ENCODE measurements at places on chromosomes 7 and 10.
A peak's percentile ranks its signal among the peaks of the same experiment; 100 is the strongest.

- DNase-seq, result peak; percentile 75
Observed at GRCh38 chr10:33132626-33133025, 174.6 kb upstream of the ITGB1 start.

DNA sequence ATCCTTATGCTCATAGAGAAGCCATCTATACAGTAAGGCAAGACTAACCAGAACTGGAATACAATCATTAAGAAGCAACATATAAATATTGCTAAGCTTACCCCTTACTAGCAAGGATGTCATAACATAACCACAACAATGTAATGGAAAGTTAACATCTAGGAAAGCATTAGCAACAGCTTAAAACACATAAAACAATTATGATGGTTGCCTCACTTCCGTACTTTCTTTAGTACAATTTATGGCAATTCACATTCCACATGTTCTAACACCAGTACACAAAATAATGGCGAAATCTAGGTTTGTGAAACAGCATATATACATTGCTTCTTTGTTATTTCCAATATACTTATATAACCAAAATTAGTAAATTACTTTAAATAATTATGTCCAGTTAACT is 195.0 kb downstream of the AHR start:
- DNase-seq, result no peak

DNA sequence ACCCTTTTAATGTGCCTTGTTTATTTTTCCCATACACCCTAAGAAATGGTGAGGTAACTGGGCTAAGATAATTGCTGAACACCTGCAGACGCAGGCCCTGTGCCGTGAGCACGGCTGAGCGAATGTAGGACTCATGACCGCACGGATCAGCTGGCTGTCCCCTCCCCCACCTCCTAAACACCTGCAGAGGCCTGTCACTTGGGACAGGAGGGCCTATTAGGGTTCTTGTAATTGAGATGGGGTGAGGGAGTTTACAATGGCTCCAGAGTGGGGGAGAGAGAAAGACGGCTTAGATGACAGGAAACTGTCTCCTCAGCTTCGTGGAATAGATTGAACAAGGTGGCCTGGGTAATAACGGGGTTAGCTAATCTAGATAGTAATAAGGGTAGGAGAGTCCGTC is 291.7 kb upstream of the HABP2 start:
- no peak for DNase-seq

DNA sequence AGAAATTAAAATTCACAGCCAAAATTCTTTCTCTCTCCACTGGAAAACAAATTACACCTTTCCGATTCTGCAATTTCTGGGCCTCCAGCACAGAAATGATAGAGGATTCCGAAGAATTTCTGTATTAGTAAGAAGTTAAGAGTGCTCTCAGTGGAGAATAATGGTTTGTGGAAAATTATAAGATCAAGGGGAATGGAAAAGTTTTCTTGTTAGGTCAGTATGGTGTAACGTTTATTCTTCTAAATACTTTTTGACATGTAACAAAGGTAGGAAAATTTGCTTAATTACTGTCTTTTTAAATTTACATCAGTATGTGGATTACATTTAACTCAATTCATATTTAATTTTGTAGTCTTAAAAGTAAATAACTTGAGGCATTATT is 288.3 kb upstream of the NFE2L3 start:
- no peak for DNase-seq

DNA sequence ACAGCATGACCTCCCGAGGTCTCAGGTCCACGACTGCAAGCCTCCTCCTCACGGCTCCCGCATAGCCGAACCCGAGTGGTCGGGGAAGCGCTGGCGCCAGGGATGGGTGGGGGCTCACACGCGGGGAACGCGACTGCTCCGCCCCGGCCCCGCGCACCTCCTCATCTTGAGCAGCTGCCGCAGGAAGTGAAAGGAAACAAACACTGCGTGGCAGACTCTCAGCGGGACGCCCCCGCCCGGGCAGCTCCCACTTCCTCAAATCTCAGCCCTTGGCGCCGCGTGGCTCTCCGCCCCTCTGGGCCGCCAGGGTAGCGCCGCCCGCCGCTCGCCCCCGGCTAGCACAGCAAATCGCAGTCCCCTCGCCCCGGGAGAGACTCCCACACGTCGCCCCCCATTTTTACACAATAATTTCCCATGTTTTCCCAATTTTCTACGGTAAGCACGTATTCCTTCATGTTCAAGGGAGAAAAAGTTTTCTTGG is at the start of gene TMEM243:
TMEM243 (minus strand) TSS at position 188 of the 481 bp plus-strand sequence. CDS start 229 bp downstream, outside the sequence.
- DNase-seq, result peak; percentile 86

- no peak for DNase-seq
Observed at GRCh38 chr10:64039198-64039597, 518.0 kb downstream of the REEP3 start.

GRCh38 chr7:46909601-46910051 is 672.3 kb downstream of the TNS3 start:
- DNase-seq, result no peak

DNA sequence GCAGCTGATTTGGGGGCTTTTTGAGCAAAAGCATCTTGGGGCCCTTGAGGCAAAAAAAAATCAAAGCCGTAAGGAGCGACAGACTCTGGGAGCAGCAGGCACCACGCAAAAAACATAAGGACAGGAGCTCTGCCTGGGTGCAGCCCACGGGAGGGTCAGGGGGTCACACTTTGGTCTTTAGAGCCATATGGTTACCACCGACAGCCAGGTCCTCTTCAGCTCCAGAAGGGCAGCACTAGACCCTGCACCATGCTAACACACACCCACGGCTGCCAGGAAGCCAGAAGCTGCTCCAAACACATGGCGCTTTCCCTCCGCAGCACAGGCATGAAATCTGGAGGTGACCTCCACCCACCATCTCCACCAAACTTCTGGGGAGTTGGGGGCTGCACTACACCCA is 47.1 kb downstream of the RSU1 start:
- DNase-seq, result no peak

DNA sequence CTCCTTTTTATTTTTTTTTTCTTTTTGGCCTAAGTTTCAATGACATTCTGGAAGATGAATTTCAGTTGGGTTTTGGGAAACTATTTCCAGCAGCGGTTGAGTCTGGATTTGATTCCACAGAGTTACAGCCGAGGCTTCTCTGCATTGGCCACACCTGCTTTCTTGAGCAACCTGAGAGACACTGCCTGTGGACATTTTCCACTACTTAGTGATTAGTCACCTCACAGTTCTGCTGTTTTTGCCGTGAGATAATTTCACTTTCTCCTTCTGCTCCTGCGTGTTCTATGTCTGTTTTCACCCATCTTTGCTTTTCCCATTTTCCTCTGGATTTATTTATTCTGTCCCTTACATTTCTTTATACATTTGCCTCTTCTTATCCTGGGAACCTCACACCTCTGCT is 243.0 kb downstream of the BICC1 start:
- DNase-seq, result no peak

DNA sequence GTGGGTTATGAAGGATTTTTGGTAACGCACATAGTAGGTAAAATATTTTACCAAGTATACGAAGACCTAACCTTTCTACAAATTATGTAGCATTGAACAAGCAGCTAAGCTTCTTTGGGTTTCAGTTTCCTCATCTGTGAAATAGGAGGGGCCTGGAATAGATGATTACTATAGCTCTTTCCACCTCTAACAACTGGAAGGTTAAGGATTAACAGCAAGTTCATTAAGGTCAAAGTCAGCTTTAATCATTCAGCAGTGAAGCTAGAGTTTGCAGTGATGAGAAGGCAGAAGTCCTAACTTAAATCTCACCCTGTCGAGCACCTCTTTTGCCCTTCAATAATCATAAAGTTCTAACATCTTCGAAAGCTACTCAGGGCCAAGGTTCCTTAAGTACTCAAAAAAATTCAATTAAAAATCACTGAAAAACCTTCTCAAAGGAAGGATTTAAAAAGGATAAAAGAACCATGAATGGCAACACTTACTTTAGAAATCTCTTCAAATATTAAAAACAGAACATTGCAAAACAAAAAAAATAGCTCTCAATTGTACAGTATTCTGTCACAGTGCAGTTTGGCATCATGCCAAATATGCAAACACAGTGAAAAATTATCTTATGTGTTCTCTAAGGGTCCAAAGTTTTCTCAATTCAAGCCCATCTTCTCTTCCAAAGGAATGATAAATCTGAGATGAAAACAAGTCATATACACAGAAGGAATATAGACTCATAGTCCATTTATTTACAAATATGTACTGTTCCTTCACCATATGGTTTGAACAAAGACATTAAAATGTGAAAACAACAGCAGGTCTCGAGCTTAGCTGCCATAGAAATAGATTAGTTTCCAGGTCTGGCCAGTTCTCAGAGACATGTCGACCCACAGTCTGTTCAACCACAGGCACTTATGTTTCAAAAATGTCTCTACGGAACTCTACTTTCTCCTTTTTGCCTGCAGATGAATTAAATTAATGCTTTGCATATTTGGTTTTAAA is 152.0 kb upstream of the SLC13A1 start:
- no peak for DNase-seq

- no peak for DNase-seq
Observed at GRCh38 chr10:23110722-23111516, 15.5 kb downstream of the MSRB2 start.

- DNase-seq, result no peak
Observed at GRCh38 chr7:101517304-101517703, 111.8 kb downstream of the MYL10 start.

DNA sequence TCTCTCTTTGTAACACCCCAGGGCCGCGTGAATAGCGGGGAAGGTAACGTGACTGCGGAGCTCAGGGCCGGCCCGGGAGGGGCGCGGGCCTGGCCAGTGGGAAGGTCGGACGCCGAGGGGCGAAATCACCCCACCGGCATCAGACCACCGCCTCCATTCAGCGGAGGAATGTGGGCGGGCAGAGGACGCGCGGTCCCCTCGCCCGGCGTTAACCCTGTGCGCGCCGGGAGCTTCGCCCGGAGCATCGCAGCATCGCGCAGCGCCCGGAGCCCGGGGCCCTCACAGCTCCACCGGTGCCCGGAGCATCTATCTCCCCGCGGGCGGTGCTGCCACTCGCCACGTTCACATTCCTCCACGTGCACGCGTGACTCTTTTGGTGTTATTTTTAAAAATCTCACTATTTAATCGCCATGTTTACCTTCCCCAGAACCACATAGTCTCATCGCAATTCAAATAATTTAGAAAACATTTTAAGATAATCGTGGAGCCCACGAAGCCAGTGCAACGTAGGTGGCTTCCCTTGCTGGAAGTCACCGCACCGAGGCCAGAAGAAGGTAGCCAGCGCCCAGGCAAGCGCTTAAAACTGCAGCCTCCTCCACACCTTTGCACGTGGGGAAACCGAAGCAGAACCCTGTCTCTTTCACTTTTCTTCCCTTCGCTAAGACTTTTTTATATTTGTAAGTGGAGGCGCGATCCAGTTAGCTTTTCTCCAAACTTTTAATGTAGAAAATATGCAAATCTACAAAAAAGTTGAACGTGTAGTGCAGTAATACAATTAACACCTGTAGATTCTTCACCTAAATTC is 21.8 kb downstream of the FGFBP3 start:
- DNase-seq, result no peak

GRCh38 chr7:11804621-11805020 is 27.4 kb downstream of the THSD7A start:
- DNase-seq, result no peak

DNA sequence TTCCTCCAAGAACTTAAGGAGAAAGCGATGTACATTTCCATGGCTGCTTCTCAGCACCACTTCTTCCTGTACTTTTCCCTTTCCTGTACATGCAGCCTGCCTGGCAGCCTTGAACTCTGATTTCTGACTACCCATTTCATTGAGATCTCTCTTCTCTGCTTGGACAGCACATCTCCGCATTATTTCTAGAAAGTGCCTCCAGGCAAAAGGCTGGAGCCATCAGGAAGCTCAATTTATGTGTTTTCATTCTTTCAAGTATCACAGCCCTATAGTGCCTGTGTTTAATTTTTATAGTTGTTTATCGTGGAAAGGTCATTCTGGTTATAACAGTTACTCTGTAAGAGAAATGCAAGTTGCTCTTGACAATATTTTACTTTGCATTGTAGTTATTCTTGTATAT is 688.0 kb upstream of the ANKRD30A start:
- DNase-seq, result no peak

DNA sequence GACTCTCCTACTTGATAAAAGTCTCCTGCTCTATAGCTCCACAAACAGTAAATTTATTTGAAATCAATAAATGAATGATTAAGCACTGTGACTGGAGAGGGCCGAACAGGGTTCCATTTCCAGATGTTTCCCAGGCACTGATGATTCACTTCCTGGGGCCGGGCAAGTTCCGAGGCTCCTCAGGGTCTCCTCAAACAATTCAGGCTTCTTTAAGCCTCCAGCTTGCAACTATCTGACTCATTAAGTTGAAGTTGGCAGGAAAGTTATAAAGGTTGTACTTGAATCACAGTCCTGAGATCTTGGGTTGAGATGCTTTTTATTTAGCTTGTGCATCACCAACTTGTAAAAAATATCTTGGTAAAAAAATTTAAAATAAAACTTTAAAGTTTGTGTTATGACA is 612.9 kb downstream of the DNAJB6 start:
- no peak for DNase-seq

- DNase-seq, result no peak
Observed at GRCh38 chr7:85644272-85644671, 457.4 kb upstream of the SEMA3D start.

DNA sequence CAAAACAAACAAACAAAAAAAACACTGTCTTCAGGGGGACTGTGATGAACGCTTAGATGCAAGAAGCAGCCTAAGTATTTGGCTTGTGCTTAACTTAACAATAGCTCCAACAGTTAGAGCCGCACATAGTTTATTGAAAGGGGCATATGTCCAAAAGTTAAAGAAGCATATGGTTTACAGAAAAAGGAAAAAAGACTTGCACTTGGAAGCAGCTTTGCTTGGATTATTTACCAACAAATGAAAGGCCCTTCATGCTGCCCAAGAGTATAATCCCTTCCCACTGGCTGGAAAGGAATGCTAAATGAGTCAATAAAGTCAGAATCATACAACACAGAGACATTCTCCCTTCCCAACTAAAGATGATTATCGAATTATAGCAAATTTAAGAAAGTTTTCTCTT is 77.9 kb downstream of the GLI3 start:
- no peak for DNase-seq

- DNase-seq, result no peak
Observed at GRCh38 chr7:805261-805660, 27.0 kb upstream of the SUN1 start.

All from activated CD4-positive, alpha-beta memory T cell treated with anti-CD3 and anti-CD28 coated beads, Interleukin-2, amount 10 ng/mL, durations not matched to agents 7 days and 5 days (primary cell).